GDM1 (cell line): ENCODE measurements at places on chromosomes 2 and 18.

DNA sequence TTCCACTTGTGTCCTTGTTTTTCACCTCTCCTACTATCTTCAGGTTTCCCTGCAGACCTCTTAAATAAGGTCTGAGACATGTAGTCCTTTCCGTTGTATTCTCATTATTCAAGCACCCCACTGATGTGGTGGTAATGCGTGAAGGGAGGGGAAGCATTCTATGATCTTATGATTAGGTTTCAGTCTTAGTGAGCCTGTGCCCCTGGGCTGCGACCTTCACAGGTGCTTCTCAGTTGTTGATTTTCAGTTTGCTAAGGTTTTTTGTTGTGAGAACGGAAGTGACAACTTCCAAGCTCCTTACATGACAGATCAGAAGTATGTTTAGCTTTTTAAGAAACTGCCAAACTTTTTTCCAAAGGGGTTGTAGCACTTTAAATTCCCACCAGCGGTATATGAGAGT, 41.3 kb downstream of the VPS54 start:
- DNase-seq = no peak

DNA sequence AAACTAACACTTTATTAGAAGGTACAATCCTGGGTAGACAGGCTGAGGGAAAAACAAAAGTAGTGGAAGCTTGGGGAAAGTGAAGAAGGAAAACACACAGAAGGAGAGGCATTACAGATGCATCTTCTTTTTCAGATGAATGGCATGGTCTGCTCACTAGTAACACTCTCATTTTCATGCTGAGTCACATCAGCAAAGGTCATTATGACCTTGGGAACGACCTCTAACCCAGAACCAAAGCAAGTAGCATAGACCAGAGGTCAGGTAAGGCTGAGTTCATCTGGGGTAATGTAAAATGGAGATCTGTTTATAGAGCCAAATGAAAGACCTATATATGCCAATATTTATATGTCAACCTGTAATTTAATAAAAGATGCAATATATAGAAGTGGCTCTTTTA, 294.4 kb upstream of the LRRTM4 start:
- no peak for DNase-seq

DNA sequence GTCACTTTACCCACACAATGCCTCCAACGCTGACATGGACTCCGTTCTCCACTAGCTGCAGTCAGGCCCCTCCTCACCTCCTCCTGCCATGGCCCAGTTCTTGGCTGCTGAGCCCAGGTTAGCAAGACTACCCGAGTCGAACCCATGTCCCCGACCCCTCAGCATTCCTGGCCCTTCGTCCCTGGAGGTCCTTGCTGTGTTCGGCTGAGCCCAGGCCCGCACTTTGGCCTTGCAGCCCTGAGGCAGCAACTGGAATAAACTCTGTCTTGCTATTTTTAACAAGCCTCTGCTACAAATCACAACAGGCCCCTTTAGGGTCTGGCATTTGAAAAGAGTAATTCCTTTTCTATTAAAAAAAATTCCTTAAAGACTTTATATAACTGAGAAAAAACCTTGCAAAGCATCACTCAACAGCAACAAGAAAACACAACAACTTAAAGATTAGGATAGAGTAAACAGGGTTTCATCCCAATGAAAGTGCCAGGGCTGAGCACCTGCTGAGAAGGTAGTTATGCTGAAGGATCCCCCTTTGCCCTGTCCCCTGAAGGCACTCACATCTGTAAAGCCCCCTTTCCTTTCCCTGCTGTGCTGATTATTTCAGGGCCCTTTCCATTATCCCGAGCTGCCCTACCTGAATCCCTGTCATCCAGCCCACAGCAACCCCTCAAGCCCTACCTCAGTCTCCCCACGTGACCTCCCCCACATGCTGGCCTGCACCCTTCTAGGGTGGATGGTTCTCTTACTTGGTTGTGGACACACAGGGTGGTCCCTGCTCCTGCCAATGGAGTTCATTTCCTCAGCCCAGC, 120.0 kb upstream of the SNTG2 start:
- no peak for DNase-seq

GRCh38 chr18:54229421-54230059, 5.1 kb upstream of the MBD2 start:
- DNase-seq = no peak

DNA sequence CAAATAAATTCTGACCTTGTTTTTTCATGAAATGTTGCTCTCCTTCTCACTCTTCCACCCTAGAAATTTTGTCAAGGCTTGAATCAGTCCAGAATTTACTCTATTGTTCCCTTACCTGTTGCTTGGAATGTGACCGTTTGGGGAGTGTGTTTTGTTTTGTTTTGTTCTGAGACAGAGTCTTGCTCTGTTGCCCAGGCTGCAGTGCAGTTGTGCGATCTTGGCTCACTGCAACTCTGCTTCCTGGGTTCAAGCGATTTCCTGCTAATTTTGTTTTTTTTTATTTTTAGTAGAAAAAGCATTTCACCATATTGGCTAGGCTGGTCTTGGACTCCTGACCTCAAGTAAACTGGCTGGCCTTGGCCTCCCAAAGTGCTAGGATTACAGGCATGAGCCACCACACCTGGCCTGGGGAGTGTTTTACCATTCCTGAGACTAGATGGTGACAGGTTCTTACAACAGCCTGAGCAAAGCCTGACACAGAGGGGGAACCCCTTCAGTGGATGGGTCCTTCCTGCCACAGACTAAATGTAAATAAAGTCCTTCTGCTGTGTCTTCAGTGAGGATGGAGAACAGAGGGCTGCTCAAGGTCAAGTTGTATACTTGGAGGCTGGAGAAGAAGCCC, 52.0 kb downstream of the HAUS1 start:
- no peak for DNase-seq

DNA sequence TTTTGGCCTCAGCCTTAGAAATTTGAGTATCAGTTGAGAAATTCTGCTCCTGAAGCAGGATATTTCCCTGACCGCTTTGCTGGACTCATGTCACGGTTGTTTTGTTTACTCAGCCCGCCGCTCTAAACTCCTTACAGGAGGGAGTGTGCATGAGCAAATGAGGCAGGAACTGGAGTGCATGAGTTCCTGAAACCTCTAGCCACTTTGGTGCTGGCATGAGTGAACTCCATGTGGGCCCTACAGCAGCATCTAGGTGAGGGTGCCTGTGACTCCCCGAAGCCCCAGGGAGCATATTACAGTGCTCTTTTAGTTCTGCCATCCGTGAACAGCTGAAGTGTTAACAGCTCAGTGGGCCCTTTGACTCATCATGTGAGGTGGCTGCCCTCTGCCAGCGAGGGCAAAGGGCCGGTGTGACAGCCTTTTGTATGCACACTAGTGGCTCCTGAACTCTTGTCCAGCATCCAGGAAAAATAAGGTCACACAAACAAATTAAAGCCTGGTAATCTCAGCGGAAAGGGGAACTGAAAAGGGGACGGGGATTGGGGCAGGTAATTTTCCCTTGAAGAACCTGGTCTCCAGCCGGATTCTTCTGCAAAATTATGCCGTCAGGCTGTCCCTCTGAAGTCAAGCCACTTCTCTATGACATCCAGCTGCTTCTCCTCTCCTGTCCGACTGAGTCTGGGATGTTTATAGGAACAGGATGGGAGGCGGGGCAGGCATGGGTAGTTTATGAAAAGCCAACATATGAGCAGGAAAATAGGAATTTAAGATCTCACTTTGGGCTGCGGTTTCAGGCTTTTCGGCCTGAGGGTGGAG, 1668.7 kb downstream of the SUCLG1 start:
- DNase-seq = no peak

GRCh38 chr2:162074928-162075688, 1.1 kb upstream of the DPP4 start:
- DNase-seq = no peak

DNA sequence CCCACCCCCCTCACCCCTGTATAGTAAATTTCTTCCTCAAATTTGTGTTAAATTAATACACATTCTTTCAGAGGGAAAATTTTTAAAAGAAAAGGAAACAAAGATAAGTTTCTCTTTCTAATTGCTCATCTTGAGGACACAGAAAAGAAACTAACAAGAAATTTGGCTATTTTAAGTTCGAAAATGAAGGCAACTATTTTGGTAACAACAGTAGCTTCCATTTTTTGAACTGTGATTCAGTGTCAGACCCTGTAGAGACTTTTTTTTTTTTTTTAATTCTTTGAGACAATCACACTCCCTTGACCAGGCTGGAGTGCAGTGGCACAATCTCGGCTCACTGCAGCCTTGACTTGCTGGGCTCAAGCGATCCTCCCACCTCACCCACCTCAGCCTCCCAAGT, 194.9 kb downstream of the SS18 start:
- DNase-seq = no peak

DNA sequence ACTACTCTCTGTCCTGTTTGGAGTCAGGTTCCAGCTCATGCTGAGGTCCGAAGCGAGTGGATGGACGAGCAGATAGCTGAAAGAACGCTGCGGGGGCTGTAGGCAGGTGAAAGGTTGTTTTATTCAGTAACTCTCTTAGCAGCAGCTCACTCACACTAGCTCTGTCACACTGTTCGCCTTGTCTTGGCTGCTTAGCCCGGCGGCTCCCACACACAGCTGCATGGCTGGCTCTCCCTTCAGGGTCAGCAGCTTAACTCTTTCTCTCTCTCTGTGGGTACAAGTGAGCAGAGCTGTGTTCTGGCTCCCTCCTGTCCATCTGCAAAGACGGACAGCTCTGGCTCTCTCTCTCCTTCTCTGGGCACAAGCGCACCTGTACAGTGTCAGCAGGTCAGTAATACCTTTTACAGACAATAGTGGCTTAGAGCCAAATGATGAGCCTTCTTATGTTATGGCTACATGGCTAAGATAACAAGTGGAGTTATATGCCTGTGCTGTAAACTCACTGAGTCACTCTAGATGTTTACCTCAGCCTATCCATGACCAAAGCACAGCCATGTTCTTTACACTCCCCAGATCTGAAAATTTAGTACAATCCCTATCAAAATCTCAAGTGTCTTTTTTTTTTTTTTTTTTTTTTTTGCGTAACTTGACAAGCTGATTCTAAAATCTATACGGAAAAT, 149.3 kb downstream of the GALNT1 start:
- no peak for DNase-seq

DNA sequence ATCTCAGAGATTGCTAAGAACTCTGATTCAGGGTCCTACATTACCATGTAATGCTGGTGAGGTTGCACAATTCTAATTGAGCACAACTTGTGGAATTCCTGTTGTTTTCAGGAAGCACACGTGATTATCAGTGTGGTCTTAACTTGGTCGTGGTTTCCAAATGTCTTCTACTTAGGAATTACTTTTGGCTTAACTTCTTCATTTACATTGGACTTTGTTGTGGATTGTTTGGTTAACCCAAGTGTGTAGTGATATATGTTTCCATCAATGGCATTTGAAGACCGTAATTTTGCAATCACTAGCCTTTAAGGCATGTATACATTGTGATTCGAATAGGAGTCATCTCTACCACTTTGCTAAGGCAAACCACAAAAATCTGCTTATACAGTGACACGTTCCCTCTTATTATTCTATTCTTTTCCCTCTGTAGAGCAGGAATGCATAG, 373.3 kb downstream of the IRS1 start:
- no peak for DNase-seq

DNA sequence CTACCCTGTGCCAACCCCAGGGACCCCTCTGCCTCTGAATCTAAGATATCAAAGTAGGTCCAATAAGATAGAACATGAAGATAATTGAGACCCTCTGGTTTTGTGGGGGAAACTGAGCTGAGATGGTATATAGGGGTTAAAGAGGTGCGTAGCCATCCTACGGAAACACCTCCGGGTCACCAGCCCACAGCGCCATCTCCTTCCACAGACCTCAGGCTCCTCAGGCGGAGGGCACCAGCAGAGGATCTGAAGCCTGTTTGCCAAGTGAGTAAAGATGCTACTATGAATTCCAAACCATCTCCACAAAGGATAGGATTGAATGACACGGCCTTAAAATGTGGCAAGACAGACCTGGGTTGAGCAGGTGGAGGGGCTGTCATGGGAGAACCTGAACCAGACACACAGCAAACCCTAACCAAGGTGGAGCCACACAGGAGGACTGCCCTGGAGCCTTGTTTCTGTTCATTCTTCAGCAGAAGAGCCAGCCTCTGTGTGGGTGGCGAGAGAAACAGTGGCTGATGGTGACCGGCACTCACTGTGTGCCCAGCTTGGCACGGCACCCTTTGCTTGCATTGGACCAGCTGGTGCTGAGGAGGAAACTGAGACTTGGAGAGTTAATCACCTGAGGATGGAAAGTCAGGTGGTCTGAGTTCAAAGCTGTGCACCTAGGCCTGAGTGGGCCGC, 10.2 kb downstream of the GBX2 start:
- no peak for DNase-seq

DNA sequence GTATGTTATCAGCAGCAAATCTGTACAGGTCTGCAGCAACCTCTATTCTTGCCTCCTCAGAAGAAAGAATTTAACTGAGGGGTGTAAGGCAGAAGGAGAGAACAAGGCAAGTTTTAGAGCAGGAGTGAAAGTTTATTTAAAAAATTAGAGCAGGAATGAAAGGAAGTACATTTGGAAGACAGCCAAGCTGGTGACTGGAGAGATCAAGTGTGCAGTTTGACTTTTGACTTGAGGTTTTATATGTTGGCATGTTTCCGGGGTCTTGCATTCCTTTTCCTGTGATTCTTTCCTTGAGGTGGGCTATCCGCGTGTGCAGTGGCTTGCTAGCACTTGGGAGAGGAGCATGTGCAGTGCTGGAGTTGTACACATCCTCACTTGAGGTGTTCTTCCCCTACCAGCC, 16.5 kb upstream of the CERS6 start:
- DNase-seq = no peak

DNA sequence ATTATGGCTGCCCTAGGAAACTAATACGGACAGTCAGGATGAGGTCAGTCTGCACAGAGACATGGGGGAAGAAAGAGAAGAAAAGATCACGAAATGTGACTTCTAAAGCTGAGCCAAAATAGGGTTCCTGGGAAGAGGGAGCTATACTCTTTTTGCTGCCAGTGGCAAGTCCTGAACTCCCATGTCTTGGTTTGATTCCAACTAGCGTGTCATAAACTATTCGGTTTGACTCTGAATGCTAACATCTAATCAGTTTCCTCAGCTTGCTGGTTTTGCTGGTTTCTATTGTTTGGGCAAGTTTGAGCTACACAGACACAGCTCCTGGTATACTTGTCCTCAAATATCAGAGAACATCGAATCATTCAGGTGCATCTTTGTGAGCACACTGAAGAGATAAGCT, 80.5 kb upstream of the CYP1B1 start:
- no peak for DNase-seq

DNA sequence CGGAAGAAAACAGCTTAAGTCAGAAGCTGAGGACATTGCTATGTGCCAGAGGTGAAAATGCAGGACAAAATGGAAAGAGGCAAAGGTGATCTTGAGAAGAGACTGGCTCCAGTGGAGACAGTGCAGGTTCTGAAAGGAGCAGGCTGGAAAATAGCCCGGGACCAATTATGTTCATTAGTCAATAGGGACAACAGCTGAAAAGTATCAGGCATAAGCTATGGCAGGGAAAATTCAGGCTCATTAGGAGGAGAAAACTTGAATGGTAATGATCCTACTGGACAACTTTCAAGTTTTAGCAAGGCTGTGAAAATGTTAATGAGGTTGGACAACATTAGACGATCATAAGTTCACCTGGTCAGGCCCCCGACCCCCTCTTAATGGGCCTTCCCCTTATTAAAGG, 60.2 kb downstream of the GALNT14 start:
- DNase-seq = no peak

GRCh38 chr2:168568476-168569267, 112.6 kb downstream of the CERS6 start:
- no peak for DNase-seq
